ENCODE measurements at places on chromosomes 2 and 18.
A peak's percentile ranks its signal among the peaks of the same experiment; 100 is the strongest.

DNA sequence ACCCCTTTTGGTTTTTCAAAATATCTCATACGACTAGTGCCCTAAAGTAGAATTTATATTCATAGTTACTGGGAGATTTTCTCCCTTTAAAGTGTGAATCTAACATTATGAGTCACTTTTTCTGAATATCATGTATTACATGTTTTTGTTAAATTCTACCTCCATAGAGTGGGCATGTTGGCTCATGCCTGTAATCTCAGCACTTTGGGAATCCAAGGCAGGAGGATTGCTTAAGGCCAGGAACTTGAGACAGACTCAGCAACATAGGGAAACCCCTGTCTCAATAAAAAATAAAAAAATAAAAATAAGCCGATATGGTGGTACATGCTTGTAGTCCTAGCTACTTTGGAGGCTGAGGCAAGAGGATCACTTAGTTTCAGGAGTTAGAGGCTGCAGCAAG, 45.3 kb upstream of the UNC80 start:
- DNase-seq, result no peak

DNA sequence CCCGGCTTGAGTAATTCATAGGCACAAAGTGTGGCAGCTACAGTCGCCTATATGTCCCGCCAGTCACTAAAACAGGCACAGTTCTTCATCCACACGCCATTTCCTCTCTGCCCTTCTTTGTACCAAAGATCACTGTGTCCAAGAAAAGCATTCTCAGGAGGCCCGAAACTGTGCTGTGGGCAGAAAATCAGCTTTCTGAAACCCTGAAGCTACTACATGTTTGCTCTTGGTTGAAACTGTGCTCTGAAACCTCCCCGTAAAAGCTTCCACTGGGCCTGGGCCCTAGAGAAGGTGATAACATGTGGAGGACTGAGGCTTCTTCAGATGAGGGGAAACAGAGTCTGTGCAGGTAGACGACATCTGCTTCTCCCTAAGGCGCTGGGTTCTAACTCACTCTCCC, 75.6 kb upstream of the ID2 start:
- no peak for DNase-seq

- no peak for DNase-seq
Observed at GRCh38 chr2:235021752-235022151, 69.9 kb downstream of the SH3BP4 start.

- DNase-seq, result no peak
Observed at GRCh38 chr2:162430323-162430722, 86.4 kb downstream of the GCA start.

DNA sequence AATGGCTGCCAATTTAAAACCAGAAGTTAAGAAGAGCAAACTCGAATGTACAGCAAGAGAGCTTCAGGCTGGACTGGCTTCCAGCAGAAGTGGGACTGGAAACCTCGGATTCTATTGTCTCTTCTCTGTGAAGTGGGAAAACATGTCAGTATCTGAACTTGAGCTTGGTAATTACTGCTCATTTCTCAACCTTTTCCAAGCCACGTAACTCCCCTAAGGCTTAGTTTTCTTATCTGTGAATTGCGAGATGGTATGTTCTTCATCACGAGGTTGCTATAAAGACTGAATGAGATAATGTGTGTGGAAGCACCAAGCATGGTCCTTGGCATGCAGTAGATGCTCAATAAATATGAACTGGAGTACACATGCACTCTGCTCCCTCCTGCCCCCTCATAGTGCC, 259.4 kb upstream of the SPRED2 start:
- DNase-seq, result no peak

DNA sequence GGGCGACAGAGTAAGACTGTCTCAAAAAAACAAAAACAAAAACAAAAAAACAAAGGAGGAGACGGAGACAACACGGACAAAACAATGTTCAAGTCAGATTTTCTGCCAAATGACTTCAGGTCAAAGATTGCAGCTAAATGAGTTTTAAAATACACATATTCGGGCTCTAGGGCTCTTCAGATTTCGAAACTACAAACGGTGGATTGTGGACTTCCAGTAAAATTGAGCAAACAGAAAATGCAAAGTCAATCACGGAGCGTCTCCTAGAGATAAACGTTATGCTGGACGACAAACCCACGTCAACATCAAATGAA, 558 bp downstream of the MRPS5 start:
- no peak for DNase-seq

DNA sequence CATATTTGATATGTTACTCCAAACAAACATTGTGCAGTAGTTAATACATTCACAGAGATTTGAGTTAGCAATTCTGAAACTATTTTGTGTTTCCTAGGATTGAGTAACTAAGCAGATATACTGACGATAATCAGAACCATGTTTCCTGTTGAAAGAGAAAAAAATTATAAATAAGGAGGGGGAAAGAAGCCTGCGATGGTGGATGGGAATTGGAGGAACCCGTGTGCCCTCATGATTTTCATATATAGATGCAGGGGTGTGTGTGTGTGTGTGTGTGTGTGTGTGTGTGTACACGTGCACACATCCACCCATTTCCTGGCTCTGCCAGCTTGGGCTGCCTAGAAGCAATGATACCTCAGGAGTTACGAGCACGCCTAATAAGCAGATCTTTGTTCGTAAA, 56.9 kb downstream of the LPIN2 start:
- DNase-seq, result no peak

DNA sequence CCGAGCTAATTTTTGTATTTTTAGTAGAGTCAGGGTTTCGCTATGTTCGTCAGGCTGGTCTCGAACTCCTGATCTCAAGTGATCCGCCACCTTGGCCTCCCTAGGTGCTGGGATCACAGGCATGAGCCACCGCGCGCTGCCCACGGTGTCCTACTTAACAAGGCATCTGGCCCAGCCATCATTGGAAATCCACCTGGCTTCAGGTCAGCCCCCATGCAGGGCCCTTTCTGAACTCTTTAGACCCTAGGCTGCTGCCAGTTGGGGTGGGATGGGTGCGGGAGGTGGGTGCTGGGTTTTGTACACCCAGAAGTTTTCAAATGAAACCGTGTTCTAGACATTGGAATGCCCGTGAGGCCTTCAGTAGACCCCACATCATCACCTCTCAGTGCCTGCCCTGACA, 26.6 kb upstream of the NT5DC4 start:
- no peak for DNase-seq

GRCh38 chr18:59744271-59744721, 47.1 kb upstream of the CCBE1 start:
- DNase-seq, result no peak

- DNase-seq, result no peak
Observed at GRCh38 chr2:134289225-134289624, 35.4 kb downstream of the MGAT5 start.

DNA sequence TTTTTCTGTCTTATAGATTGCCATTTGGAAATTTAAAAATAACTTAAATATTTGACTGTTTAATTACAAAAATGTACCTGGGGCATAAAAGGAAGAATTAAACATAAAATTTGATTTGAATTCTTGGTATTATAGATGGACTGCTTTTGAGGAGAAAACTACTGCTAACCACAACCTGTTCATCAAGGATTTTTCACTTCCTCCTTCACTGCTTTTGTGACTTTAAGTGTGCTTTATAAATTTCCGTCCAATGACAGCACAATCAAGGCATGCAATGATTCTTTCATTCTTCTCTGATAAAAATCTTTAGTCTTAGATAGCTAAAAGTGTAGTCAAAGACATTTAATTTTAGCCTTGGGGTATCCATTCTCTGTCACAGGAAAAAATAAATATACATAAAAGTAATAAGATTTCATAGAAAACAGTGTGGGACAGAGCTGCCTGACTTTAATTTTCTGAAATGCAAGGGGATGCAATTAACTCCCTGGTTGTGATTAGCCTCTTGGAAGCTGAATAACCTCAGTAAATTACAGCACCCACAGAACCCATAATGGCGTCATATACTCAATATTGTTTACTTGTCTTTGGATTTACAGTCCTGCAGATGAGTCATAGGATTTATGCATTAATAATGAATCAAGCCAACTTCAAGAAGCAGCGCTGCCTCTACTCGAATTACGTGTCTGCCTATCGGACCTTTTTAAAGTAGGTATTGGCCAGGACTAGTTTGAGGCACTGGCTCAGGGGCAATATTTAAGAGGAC, 587.9 kb downstream of the NRXN1 start:
- DNase-seq, result peak; percentile 60

GRCh38 chr2:88019985-88020384, 3.6 kb upstream of the RNU2-63P start:
- DNase-seq, result no peak

DNA sequence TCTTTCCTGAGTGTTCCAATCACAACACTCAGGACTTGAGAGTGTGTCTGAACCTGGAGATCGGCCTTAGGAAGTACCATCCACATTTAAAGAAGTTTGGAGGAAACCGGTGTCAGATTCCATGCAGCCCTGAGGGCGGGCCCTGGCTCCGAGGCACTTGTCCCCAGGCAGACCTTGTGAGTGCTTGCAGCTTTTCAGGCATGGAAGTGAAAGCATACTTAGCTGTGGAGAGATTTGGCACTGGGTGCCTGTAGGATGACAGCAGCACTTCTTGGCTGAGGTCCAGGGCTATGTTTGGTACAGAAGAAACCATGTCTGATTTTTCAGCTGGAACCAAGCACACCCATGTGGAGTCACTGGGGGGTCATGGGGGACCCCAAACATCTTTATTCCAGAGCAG, 230.8 kb downstream of the SEPTIN10 start:
- no peak for DNase-seq

DNA sequence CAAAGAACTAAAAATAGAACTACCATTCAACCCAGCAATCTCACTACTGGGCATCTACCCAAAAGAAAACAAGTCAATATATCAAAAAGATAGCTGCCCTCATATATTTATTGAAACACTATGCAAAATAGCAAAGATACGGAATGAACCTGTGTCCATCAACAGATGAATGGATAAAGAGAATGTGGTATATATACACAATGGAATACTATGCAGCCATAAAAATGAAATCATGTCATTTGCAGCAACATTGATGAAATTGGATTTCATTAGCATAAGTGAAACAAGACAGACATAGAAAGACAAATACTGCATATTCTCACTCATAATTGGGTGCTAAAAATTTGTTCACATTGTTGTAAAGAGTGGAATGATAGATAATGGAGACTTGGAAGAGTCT, 16.2 kb upstream of the LDAH start:
- DNase-seq, result no peak

DNA sequence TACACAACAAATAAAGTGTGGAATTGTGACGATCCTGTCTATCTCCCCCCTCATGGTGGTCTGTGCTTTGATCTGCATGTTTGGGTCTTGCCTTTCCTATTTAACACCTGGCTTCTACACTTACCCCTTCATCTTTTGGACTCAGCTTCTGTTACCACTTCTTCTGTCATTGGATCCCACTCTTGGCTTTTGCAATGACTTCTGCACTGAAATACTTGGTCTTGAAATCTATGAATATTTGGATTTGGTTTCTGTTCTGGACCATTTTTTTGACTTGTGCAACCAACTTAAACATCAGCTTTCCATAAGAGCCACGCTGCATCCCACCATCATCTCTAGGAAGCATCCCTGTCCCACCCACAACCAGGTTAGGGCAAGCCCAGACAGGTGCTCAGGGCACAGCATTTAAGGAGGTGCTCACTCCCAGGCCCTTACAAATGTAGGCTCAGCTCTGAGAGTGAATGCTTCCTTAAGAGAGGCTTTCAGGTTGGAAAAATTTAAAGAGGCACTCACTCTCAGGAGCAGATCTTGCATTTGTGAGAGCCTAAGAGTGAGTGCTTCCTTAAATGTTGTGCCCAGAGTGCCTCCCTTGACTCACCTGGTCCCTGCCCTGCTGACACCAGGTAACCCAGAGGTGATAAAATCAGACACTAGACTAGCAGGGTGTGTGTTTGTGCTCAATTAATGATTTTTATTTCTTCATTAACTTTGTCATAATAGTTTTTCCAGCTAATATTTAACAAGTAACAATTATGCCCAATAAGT, 124.5 kb upstream of the SH3BP4 start:
- no peak for DNase-seq

DNA sequence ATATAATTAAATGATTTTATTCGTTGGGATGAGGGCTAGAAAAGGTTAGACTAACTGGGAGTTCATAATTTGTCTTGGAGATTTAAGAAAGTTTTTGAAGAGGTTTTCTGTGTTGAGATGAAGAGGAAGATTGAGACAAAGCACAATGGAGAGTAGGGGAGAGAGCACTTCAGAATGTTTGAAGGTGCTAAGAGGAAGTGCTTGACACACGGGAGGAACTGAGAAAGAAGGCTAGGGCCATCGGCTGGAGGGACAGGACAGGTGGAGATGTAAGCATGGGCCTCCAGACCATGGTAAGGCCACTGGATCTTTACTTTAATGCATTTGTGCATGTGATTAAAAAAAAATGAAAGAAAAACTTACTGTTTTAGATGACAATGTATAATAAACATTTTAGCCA, 31.5 kb downstream of the GREB1L start:
- DNase-seq, result no peak

DNA sequence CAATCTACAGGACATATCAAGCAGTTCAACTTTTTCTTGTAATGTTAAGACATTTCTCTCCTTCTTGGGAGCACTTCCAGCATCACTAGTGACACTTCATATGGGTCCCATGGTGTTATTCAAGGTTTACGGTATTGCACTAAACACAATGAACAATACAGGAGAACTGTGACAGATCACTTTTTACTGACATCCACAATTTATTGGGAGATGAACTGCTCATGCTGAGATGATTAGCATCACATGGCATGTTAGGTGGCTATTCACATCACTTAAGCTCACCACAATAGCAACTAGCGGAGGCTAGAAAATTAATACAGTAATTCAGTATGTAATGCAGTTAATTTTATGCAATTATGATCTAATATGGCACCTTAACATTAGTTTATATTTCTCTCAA, 264.4 kb downstream of the ERBB4 start:
- DNase-seq, result no peak

DNA sequence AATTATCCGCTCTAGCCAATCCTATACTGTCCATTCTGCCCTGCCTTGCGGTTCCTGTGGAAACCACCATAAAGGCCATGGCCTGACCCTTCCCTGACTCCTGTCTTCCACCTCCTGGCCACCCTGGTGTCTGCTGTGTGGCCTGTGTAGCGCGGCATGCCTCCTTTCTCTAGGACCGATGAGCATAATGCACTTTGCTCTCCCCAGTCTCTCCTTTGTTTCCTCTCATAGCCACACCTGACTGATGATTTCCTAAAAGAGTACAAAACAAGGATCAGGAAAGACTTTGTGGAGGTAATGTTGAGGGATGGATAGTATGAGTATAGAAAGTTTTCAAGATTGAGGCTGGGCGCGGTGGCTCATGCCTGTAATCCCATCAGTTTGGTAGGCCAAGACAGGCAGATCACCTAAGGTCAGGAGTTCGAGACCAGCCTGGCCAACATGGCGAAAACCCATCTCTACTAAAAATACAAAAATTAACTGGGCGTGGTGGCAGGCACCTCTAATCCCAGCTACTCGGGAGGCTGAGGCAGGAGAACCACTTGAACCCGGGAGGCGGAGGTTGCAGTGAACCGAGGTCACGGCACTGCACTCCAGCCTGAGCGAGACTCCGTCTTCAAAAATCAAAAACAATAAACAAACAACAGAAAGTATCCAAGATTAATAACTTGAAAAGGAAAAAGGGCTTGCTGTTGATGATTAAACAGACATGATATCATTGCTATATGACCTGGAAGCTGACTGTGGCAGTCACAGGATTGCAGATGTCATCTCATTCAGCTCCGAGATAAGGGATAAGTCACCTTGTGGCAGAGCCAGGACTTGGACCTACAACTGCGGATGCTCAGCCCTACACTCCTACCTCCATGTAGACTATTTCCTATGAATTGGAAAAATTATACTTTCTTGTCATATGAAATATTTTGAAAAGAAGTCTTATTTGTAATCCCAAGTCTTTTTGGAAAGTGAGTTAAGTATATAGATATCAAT, 16.6 kb downstream of the SOWAHC start:
- DNase-seq, result no peak
